ENCODE measurements at places on chromosomes 16 and 17.

- no peak for DNase-seq
- no peaks in the 10 kb centered on the region for H3K27me3 ChIP-seq
- H3K27ac ChIP-seq: peak overlapping the region; percentile 78
- peak overlapping the region; percentile 89 for H3K4me3 ChIP-seq
- H3K36me3 ChIP-seq: peaks cover 13% of the 10 kb centered on the region
Measured at GRCh38 chr17:42286411-42287221, 1.7 kb upstream of the STAT5A start.

- peak overlapping the region; percentile 94 for H3K27ac ChIP-seq
- no peaks in the 10 kb centered on the region for H3K27me3 ChIP-seq
- peaks cover 87% of the 10 kb centered on the region for H3K4me1 ChIP-seq
- H3K4me3 ChIP-seq: peak overlapping the region; percentile 65
- DNase-seq: no peak
Measured at GRCh38 chr17:78774956-78775571, 7.0 kb downstream of the CYTH1 start.

GRCh38 chr16:79928142-79928873 is 327.8 kb upstream of the MAF start:
- no peaks in the 10 kb centered on the region for H3K36me3 ChIP-seq
- H3K27me3 ChIP-seq: no peaks in the 10 kb centered on the region
- DNase-seq: no peak
- no peak overlapping the region for H3K27ac ChIP-seq
- no peak overlapping the region for H3K4me3 ChIP-seq
- H3K4me1 ChIP-seq: no peaks in the 10 kb centered on the region

DNA sequence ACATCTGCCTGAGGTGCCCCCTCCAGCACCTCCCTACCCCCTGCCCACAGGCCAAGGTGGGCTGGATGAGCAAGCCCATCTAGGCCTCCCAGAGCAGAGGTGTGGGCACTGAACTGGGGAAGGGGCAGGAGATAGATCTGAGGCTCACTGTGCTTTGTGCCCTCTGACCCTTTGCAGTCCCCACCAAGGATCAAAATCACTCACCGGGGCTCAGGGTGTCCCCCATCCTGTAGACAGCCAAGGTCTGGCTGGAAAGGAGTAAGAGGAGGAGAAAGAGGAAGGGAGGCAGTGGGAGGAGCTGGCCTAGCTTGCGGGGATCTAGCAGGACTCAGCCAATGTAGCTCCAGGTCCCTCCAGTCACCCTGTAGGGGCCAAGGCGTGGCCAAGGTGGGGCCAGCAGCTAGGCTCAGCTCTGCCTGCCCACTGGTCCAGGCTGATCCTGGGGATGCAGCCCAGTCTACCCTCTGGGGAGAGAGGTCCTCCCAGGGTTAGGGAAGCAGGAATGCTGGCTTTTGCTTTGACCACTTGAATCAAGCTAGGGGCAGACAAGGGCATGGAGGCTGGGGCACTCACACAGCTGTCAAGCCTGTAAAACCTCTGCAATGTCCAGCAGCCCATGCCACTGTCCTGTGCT is 1.8 kb downstream of the SLC12A4 start:
- no peak overlapping the region for H3K27ac ChIP-seq
- H3K27me3 ChIP-seq: no peaks in the 10 kb centered on the region
- H3K4me3 ChIP-seq: no peak overlapping the region

Data from CD14-positive monocyte (primary cell).